CD4-positive, alpha-beta T cell treated with Interleukin-4 for 1 hour (primary cell): ENCODE measurements at places on chromosomes 11 and 22.

DNA sequence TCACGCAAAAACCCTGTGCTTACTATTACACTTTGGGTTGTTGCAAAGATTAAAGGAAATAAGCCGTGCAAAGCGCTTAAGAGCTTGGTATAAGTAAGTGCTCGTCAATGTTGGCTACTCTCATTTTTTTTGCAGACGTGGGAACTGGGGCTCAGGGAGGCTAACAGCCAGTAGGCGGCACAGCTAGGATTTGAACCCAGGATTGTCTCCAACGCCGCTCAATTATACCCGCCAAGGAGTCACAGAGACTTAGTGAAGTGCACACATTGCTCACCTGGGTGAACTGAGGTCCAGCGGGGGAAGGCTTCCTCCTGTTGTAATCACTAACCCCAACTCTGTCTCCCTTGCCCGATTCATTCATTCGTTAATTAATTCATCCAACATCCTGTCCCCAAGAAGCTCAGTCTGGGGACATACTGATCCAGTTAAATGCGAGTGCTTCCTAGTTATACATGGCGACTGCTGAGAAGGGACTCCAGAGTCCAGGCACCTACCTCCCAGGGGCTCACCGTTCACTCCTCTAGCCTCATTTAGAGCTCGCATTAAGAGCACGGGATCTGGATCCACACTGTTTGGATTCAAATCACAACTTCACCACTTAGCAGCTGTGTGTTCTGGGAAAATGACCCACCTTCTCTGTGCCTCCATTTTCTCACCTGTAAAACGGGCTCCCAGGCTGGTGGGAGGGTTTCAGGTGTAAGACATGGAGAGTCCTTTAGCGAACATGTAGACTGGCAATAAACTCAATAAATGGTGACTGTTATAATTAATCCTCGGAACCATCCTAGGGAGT lies 838 bp upstream of the MTFP1 start:
- no peak for DNase-seq

DNA sequence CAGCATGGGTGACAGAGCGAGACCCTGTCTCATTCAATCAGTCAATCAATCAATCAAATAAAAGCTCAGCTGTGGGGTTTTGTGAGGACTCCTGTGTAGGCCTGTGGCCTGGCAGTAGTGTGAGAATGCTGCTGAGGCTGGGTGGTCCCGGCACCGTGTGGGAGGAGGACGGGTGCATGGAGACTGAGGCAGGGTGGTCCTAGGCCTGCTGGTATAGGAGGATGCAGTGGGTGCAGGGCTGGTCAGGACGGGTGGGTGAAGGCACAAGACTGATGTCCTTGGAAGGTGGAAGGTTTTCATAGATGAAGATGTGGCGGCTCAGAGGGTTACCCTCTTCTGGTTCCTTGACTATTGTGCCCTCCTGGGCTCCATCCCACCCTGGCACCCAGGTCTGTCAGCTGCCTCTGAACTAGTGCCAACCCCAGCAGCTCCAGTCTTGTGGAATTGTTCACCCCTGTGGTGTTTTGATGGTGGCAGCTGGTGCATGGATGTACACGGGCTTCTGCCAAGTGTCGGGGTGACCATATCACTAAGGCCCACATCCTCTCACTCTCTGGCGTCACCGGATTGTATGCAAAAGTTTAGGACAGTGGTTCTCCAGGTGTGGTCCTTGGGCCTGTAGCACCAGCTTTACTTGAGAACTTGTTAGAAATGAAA lies 23.7 kb downstream of the TANGO2 start:
- DNase-seq: no peak

DNA sequence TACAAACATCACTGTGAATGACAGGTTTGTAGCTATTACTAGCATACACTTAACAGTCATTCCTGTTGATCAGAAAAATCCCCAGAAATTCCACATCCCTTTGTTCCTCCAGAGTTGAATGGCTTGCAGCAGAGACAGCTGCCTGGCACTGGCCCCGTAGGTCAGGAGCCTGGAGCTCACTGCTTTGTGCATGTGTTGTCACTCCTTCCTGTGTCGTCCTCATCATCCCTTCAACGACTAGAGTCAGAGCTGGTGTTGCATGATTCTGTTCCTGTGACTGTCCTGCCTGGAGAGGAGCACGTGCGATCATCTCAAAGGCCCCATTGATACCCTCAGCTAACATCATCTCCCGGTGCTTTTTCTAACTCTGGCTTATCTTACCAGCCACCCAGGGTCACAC lies 58.3 kb downstream of the LDLRAD3 start:
- DNase-seq: no peak

- DNase-seq: no peak
These were observed 96.8 kb downstream of the ALX4 start for GRCh38 chr11:44213148-44213547.

DNA sequence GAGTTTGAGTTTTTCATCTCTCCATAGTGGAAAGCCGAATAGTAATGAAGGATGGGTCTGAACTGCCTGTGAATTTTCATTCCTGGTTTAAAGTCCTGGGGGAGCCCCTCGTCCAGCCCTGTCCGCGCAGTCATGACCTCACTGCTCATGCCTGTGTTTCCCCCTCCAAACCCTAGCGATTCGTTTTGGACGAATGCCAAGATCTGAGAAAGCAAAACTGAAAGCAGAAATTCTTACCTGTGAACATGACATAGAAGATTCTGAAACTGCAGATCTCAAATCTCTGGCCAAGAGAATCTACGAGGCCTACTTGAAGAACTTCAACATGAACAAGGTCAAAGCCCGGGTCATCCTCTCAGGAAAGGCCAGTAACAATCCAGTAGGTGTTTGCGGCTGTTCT lies 30.5 kb downstream of the CDPF1 start:
- DNase-seq: peak; percentile 36

DNA sequence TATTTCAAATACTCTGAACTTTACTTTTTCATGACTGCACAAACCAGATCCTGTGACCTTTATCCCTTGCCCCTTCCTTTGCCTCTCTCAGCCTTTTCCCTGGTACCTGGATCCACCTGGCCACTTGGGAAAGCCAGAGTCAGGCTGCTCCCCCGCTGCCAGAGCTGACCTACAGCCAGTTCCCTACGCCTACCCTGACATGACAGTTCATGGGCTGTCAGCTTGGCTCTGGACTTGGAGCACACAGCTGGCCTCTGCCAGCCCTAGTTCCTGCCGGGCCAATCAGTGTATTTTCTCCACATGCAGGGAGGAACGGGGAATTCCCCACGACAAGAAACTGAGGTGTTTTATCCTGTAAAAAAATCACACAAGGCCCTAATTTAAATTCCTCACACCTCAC lies 382.6 kb downstream of the INSC start:
- DNase-seq: no peak

DNA sequence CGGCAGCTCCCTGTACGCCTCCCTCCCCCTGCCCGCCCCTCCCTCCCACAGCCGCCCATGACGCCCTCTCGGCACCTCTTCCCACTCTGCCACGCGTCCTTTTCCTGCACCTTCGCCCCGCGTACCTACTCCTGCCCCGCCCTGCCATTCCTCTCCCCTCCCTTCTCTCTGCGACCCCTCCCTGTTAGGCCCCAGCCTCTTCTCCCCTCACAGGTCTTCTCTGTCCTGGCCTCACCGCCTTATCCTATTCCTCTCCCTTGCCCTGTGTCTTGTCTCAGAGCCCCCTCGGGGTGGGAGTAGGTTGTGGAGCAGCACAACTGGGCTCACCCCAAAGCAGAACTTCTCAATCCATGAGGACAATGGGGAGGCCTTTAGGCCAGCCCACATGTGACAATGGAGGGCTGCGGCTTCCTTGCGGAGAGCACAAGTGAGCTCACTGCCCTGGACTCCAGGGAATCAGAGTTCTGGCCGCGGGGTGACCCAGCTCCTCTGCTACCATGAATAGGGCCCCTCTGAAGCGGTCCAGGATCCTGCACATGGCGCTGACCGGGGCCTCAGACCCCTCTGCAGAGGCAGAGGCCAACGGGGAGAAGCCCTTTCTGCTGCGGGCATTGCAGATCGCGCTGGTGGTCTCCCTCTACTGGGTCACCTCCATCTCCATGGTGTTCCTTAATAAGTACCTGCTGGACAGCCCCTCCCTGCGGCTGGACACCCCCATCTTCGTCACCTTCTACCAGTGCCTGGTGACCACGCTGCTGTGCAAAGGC lies 539 bp downstream of the SLC35C1 start:
- no peak for DNase-seq

DNA sequence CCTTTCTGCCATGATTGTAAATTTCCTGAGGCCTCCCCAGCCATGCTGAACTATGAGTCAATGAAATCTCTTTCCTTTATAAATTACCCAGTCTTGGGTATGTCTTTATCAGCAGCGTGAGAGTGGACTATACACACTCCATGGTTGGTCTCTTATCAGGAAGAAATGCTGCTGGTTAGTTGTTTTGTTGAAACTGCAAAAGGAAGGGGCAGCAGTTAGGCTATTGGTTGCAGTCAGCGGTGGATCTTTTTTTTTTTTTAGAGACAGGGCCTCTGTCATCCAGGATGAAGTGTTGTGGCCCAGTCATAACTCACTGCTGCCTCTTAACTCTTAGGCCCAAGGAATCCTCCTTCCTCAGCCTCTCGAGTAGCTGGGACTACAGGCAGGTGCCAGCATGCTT lies 51.7 kb downstream of the HSD17B12 start:
- DNase-seq: no peak

GRCh38 chr22:43704051-43704450 lies 108.1 kb downstream of the EFCAB6 start:
- no peak for DNase-seq

- no peak for DNase-seq
These were observed 63.9 kb upstream of the CSNK2A3 start for GRCh38 chr11:11416917-11417316.

- DNase-seq: peak; percentile 5
These were observed 45.7 kb upstream of the CD5 start for GRCh38 chr11:61056571-61056970.

DNA sequence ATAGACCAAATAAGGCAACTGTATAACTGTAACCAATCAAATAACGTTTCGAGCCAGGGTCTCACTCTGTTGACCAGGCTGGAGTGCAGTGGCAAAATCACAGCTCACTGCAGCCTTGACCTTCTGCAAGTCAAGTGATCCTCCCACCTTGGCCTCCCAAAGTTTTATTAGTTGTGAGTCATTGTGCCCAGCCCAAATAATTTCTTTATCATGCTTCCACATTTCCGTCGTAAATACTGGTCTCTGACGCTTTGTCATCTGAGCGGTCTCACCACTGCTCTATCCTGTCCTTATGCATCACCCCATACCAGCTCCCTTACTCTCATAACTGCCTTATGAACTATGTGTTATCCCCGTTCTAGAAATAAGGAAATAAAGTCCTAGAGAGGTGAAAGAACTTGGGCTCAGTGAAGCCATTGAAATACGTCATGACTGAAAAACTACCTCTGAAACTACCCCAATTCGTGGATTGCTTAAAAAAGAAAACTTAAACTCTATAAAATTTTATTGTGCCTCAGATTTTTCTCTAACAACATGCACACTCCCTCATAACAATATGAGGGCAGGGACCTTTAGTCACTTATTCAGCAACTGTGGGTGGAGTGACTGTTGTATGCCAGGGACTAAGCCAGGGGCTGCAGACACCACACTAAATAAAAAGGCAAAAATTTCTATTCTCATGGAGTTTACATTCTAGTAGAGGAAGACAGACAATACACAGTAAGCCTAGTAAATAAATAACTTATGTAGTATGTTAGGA lies 15.8 kb upstream of the RTN4RL2 start:
- DNase-seq: no peak

DNA sequence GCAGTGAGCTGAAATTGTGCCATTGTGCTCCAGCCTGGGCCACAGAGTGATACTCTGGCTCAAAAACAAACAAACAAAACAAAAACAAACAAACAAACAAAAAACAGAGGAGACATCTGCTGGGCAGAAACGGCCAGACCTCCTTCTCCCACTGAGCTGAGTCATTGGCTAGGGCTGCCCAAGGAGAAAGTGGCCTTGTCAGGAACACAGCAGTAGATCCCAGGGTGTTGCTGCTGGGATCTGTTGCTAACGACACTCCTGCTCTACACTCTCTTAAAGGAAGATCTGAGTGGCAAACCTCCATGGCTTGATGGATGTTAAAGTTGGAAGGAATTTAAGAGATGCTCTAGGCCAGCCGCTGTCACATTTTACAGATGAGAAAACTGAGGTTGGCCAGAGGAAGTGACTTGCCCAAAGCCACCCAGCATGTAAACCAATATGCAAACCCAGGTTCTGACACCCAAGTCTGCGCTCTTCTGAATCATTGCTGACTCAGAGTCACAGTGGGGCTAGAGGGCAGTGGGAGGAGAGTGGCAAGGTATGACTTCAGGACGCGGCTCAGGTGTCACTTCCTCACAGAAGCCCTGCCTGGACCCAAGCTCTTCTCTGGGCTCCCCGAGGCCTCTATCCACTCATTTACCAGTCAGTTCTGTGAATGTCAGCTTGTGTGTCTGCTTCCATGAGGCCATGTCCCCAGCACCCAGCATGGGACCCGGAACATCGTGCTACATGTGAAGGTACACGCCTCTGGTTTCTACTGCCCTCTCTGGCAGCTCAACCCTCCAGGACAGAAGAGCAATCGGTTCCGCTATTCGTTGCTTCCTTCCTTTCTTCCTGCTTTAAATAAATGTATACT lies 11.3 kb upstream of the GDPD5 start:
- DNase-seq: peak; percentile 65

GRCh38 chr11:89267660-89268302 lies 90.1 kb downstream of the TYR start:
- no peak for DNase-seq

- DNase-seq: no peak
These were observed 44.7 kb upstream of the CXCR5 start for GRCh38 chr11:118838905-118839553.

DNA sequence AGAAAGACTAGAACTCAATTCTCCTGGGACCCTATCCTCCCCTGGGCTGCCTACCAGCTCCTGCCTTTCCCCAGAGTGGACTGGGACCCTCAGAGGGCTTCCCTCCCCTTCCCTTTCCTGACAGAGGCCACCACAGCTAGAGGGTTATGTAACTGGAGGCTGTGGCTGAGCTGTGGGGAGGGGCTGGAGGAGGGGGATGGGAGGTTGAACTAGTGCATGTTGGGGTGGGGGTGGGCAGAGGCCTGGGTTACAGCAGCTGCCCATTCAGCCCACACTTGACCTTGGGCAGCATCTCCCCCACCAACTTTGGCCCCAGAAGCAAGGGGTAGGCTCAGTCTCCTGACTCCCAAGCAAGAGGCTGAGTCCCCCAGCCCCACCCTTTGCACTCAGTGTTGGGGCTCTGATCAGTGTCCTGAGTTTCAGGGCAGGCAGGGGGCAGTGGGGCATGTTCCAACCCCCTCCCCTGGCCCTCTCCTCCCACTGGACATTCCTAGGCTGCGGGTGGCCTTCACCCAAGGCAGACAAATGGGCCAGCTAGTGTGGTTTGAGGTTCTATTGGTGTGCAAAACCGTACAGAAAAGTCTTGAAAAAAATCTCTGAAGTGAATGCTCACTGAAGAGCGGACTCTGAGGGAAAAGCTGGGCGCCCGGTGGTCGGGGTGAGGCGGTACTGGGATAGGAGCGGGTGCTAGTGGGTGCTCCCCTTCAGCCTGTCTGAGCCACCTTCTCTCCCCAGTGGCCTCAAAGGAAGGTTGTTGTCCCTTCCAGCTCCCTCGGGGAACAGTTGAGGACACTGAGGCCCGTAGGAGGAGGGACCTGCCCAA lies 3.8 kb downstream of the KCNC1 start:
- DNase-seq: no peak
